ENCODE measurements at places on chromosomes 3 and 15.

DNA sequence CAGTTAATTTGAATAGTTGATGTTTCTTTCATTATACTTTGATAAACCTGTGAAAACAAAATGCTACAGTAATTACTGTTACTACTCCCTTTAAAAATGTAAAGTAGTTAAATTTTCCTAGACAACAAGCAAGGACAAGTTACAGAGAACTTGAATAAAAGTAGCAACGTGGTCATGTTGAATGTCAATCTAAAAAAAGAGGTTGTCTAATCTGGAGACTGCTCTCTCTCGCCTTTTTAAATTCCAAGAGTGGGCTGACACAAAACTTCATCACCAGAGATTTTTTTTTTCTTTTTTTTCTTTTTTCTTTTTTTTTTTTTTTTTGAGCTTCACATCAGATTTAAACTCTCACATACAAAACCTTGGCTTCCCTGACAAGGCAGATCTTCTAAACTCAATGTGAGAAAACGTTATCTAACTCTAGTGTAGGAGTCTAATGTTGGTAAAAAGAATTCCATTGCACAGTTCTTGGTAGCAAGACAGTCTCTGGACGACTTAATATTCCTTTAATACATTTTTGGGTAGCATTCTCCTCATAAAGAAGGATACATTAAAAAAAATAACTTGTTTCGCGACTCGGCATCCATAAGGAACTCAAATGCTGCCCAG, 4.1 kb downstream of the FOXP1 start:
- DNase-seq: no peak

- DNase-seq: no peak
These were observed 114.7 kb downstream of the GADL1 start for GRCh38 chr3:30779686-30780287.

DNA sequence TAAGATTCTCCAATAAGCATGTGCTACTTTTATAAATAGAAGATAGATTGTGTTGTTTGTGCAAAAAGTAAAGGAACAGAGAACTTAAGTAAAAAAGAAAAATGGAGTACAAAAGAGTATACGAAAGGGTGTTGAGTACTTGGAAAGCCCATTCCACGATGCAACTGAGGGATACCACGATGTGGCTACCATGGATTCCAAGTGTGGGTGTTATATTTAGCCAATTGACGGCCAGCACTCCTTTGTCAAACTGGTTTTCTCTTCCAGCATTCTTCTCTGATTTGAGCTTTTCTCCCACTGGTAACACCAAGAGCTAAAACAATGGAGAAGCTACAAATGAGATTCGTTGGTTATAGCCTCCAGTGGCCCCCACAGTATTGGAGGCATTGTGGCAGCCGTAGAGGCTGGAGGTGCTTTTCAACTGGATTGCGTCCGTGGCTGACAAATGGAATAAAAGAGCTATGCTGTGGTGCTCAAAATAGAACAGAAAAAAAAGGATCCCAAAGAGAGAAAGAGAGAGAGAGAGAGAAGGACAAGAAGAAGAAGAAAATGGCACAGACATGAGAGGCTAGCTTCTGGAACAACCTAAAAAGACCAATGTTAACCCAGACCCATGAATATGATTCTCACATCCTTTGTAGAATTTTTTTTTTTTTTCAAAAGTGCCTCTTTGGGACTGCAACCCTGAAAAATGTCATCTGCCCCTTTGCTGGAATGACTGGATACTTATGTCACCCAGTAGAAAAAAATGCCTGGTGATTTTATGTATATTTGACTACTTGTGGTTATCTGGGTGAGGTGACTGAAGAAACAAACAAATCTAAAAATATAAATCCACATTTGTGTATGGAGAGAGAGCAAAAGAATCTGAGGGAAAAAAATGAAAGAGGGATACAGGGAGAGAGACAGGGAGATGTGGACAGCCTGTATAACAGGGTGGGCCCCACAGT, 345.1 kb downstream of the RORA start:
- no peak for DNase-seq

DNA sequence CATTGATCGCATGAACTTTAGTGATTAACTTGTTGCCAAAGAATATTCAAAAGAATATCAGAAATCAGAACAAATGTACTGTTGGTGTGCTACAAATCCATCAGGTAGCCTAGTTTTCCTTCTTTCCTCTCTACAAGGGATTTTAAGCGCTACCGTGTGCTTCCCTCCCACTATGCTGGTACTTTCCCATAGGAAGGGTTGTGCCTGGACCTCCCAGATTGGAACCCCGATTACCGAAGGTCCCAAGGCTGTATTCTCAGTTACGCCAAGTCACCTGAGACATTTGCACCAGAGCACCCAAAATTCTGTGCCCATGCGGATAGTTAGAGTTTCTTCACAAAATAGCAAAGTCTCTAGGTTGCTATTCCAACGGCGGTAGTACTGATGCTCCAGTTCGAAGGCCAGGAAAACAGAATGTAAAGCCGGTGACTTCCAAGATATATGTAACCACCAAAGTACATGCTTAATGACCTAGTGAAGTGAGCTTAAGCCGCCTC, 23.4 kb upstream of the GATM start:
- no peak for DNase-seq

DNA sequence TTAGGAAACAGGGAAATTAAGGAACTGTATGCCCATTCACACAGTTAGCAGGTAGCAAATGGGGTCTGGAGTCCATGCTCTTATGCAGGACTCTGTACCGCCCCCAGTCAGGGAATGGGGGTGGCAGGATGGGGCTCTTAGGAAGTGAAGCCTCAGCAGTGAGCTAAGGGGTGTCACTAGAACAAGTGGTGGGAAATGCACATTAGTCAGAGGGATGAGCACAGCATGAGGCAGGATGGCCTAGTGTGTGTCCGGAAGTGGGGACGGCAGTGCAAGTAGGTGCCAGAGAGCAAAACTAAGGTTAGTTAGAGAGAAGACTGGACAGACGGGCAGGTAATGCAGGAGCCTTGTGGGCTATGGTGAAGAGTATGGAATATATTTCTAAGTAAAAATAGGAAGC, 60.7 kb downstream of the ST3GAL6 start:
- no peak for DNase-seq

- DNase-seq: no peak
These were observed 11.5 kb downstream of the APH1B start for GRCh38 chr15:63288778-63289378.

DNA sequence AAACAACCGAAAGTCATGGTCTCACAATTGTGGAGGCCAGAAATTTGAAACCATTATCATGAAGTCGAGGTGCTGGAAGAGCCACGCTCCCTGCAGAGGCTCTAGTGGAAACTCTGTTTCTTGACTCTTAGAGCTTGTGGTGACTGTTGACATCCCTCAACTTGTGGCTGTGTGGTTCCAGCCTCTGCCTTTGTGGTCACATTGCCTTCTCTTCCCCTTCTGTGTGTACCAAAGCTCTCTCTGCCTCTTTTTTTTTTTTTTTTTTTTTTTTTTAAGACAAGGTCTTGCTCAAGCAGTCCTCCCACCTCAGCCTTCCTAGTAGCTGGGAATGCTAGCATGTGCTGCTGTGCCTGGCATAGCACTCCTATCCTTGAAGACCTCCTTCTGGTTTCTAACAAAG, 48.7 kb upstream of the CRTC3 start:
- DNase-seq: peak; percentile 13

Data from activated CD8-positive, alpha-beta memory T cell treated with anti-CD3 and anti-CD28 coated beads for 4 hours (primary cell).